ENCODE measurements at places on chromosomes 3 and 15.

GRCh38 chr15:84752700-84753099, 4.3 kb downstream of the ZNF592 start:
- no peak for DNase-seq

DNA sequence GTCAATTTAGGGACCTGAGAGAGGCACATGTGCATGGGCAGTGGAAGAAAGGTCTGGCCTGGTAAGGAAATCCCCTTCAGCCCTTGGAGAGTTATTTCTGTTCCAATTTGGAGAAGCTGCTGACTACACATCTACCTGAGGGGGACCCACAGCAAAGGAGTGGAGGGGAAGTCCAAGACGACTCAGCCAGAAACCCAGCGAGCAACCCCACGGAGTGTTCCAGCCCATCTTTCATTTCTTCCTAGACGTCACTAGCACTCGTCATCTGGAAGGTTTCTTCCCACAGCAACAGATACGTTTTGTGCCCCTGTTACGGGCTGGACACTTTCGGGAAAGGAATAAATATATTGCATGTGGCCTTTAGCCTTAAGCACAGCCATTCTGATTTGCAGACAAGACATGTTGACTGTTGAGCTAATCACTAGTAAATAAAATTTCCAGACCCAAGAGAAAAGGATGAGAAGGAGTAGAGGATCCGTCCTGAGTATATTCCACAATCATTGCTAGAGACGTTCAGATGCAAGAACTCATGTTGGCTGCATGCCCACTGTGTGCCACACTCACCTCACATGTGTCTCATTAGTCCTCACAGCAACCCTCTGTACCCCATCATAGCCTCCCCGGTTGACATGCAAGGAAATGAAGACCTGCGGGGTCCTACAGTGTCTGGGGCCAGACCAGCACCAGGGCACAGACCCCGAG, 7.8 kb upstream of the FAM174B start:
- DNase-seq = no peak

GRCh38 chr3:18069568-18069967, 327.1 kb upstream of the TBC1D5 start:
- DNase-seq = no peak

DNA sequence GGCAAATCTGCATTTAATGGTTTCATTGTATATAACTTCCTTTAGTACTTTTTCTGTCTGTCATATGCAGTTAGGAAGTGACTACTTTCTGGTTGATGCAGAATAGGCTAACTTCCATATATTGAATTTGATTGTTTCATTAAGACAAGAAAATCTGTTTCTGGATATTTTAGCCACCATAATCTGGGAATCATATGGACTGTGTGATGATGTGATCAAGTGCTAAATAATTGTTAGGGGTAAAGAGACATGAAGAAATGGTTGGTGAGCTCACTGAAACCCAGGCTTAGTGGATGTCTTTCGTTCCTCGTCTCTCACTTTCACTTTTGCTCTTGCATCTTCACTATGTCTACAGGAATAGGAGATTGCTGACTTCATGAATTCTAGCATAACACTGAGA, 3.5 kb upstream of the MNS1 start:
- DNase-seq = no peak

DNA sequence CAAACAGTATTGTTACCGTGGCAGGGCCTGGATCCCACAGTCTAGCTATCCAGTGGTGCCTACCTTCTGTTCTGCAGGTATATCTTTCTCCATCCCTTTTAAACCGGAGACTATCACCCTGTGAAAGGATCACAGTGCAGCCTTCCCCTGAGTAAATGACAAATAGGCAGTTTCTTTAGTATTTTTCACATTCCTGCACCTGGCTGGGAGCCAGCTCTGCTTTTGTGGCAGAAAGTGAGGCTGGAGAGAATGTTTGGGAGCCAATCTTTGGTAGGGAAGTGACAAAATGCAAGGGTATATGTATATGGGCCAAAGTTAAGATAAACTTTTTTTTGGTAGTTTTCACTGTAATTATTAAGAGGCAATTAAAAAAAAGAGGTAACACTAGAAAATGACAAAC, 54.8 kb downstream of the ARHGEF26 start:
- no peak for DNase-seq

DNA sequence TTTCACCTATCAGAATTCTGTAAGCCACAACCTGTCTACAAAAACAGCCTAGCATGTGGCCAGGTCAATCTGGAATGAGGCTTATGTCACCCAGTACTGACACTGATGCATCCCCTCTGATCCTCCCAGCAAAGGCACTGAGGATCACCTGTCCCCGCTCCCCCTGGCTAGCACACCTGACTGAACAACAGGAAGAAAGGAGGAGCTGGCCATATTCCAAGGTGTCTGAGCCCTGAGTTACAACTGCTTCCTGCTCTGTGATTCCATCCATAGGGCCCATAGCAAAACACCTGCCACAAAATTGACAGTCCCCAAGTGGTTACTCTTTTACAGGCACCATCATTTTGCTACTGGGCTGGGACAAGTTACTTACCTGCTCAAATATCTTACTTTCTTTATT, 555.5 kb upstream of the CFAP20DC start:
- DNase-seq = no peak

GRCh38 chr15:45095661-45096060, 18.3 kb downstream of the DUOX2 start:
- DNase-seq = no peak

DNA sequence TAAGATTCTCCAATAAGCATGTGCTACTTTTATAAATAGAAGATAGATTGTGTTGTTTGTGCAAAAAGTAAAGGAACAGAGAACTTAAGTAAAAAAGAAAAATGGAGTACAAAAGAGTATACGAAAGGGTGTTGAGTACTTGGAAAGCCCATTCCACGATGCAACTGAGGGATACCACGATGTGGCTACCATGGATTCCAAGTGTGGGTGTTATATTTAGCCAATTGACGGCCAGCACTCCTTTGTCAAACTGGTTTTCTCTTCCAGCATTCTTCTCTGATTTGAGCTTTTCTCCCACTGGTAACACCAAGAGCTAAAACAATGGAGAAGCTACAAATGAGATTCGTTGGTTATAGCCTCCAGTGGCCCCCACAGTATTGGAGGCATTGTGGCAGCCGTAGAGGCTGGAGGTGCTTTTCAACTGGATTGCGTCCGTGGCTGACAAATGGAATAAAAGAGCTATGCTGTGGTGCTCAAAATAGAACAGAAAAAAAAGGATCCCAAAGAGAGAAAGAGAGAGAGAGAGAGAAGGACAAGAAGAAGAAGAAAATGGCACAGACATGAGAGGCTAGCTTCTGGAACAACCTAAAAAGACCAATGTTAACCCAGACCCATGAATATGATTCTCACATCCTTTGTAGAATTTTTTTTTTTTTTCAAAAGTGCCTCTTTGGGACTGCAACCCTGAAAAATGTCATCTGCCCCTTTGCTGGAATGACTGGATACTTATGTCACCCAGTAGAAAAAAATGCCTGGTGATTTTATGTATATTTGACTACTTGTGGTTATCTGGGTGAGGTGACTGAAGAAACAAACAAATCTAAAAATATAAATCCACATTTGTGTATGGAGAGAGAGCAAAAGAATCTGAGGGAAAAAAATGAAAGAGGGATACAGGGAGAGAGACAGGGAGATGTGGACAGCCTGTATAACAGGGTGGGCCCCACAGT, 345.1 kb downstream of the RORA start:
- no peak for DNase-seq

DNA sequence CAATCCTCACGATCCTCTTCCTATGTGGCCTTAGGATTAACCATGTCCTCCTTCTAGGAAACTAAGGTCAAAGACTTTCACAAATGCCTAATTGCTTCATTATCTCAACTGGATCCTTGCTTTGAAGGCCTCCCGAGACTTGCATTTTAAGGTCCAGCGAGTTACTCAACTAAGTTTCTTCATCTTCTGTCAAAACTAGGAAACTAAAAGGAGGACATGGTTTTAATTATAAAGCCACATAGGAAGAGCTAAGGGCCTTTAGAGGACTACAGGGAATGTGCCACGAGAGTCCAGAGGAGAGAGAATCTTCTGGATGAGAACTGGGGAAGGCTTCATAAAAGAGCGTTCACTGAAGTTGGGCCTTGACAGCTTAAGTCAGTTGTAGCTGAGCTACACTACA, 87.8 kb upstream of the LPP start:
- DNase-seq = no peak

DNA sequence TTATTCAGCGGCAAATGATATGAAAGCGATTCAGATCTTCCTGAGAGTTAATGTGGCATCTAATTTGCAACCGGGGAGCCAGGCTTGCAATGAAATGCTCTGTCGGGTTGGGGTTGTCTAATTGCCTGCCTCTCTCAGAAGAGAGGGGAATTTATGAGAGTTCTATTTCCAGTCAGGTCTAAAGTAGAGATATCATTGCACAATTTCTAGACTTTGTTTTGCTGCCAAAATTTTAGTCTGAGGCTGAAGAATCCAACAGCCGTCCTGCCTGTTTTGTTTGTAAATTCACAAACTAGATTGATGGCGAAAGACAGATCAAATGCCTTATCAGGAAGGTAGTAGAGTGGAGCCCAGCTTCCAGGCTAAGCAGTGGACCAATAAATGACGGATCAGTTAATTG, 610 bp downstream of the LIPC start:
- no peak for DNase-seq

DNA sequence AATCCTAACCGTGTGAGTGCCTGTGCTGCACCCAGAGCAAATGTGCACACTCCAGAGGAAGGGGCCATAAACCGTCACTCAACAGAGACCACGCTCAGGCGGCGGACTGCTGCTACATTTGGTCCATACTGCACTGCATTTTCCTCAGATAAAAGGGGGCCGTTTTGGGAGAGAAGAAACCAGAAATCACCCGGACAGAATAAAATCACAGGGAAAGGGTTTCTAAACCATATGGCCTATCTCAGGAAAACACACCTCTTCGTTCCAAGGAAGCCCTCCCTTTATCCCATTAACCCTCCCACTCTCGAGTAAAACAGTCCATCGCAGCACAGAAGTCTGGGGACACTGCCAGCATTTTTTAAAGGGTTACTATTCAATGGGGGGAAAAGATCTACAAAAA, 7.6 kb downstream of the IL17RD start:
- DNase-seq = no peak
